Thoracic aorta (tissue), 2 donors: ENCODE measurements at places on chromosomes 6 and 20. TPM values are rescaled to one million over a fixed set of nuclear protein-coding genes. Genes with fewer than 3 reads are reported as not detected.

DNA sequence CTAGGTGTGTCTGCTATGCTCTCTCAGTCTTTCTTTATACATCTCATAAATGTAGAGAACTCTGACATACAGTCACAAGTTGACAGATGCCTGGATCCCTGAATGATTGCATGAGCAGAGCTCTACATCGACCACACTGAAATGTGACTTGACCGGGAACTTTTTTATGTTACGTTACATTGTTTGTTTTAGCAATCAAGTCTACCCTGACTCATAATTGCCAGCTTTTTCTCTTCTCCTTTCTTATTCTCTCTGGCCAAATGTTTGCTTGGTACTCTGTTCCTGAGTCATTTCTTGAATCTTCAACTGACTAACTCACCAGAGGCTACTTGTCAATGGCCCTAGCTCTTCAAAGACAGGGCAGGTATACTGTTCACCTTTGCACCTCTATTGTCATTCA lies 213.6 kb upstream of the DTNBP1 start:
- no peak for DNase-seq

DNA sequence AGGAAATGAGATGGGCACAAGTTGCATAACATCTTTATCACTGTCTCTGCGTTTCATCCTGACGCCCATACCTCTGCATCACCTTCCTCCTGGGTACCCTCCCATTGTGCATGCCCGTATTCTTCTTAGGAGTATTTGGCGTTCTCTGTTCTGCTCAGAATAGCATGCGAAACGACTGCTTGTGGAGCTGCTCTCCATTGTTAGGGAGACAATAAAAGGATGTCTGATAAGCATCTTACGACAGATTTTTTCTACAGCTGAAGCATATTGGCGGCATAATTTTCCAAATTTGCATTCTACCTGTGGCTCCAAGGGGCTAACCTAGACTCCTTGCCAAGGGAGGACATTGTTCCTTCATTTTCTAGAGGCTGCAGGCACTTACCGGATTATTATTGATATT lies 118.6 kb downstream of the EDN1 start:
- no peak for DNase-seq

- DNase-seq = no peak
Observed at GRCh38 chr6:53686355-53686940, 20.9 kb upstream of the KLHL31 start.

GRCh38 chr20:35306931-35307517 lies 14.8 kb upstream of the FAM83C start:
- DNase-seq = no peak

DNA sequence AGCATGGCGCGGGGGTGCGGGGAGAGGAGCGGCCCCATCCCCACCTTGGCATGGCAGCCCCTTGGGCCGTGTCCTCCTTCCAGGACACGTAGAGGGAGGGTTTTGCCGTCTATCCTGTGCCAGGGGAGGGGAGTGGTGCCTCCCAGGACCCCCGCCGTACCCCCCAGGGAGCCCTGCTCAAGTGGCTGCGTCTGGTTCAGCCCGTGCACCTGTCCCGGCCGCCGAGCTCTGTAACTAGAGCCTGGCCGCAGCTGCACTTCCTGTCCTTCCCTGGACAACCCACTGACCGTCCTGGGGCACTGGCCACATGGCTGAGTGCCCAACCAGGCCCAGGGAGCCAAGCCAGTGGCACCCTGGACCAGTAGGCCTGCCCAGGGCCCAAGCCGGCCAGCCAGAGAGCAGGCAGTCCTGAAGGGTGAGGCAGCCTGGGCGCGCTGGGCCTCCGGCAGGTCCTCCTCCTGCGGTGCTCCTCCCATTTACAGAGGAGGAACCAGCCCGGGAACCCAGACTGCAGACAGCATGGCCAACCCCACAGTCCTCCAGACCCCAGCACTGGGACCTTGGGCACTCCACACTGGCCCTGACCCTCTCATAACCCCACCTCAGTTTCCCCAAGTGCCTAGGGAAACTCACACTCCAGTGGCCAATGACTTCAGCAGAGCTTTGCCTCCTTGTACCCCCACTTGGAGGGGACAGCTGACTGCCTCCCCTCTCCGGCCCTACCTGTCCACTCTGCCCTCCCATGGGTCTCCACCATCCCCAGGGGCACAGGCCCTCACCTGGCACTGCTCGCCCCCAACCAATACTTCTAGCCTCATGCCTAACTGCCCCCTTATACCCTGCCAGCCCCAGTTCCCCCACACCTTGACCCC lies 8.7 kb downstream of the LAMA5 start:
- no peak for DNase-seq

- DNase-seq = no peak
Observed at GRCh38 chr6:34671367-34671766, 25.2 kb downstream of the ILRUN start.

DNA sequence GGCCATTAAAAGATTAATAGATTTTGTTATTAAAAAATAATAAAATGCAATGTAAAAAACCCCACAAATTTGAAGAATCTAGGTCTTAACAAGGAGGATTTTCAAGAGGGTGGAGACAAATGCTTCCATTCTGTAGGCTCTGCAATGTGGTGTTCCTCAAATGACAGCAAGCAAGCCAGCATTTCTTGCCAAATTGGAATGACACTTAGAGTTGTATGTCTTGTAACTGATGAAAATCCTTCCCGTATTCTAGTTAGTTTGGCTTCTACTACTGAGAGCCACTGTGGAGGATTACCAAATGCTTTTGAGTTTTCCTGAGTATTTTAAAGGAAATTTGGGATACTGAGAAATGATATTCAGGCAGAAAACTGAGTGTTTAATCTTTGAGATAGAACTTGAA lies 1225.5 kb upstream of the CITED2 start:
- no peak for DNase-seq

- DNase-seq = no peak
Observed at GRCh38 chr6:117309069-117309468, 43.7 kb downstream of the VGLL2 start.

DNA sequence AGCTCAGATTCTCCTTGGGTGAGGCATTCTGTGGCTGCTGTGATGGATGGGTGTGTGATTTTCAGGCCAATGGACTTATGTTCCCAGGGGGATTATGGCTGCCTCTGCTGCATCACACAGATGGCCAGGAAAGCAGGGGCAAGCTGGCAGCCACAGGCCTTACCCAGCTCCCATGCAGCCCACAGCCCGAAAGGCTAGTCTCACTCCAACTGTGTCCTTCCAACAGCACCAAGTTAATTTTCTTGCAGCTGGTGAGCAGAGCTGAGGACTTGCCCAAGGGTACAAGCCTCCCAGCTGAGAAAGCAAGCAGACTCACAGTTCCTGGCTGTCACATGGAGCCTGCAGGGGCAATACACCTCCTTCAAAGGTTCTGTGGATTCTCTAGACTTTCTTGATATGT lies 155.2 kb upstream of the KHDRBS2 start:
- DNase-seq = no peak

DNA sequence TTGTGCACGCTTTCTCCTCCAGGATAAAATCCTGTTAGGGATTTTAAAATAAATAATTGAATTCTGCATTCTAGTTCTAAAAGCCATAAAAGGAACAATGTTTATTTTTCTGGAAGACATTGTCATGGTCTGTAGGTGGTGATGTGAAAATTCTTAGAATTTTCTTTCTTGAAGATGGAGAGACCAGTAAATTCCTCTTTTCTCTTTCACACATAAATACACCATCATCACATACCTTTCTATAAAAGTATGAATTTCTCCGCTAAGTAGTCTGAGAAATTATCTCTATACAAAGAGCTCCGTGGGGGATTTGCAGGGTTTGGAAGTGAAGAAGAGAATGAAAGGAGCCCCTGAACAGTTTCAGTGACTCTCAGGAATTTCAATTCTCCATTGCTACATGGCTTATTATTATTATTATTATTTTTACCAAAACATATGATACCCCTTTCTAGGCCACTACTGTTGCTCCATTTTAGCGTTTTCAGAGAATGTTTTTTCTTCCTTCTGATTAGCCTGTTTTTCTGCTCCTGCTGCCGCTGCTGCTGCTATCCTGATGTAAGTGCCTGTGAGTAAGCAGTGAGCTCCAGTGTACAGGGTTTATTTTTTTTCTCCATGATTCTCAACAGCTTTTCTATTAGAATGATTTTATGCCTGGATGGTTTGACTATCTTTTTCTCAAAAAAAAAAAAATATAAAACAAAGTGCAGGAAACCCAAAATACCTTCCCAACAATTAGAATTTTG lies 145.8 kb downstream of the SAMD5 start:
- no peak for DNase-seq

DNA sequence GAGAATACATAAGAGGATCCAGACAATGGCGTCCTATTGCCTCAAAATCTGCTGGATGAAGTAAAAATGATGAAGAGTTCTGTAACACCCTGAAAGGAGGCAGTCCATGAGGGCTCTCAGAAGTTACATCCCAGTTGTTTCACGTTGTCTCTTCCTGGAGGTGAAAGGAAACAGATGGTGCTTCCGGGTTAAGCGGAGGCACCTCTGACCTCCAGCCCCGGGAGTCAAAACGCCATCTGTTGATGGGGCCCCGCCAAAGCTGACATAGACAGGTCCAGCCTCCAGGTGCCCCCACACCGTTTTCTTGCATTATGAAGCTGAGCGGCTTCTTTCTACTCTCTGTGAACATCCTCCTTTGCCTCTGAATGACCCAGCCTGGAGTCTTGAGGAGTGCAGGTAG lies 9.5 kb downstream of the SEMG2 start:
- no peak for DNase-seq

GRCh38 chr6:61909486-61909885 lies 376.5 kb downstream of the KHDRBS2 start:
- no peak for DNase-seq

- no peak for DNase-seq
Observed at GRCh38 chr6:28167068-28167467, 25.4 kb downstream of the ZKSCAN8 start.

GRCh38 chr20:49508435-49509199 lies 26.1 kb upstream of the KCNB1 start:
- DNase-seq = no peak

DNA sequence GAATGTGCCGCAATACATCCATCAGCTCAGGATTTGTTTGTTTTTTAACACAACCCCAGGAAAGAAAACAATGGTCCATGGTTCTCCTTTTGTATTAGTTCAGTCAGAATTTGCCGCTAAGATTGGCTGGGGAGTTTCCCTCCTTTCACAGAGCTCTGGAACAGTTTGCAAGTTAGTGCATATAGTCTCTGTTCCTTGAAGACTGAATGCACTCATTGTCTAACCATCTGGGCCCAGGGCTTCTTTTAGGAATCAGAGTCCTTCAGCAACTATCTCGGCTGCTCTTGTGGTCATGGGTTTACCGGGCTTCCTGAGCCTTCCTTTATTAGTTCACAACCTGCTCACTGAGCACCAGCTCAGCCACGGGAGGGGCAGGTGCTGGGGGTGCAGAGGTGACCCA lies 121.3 kb downstream of the SLC23A2 start:
- no peak for DNase-seq

DNA sequence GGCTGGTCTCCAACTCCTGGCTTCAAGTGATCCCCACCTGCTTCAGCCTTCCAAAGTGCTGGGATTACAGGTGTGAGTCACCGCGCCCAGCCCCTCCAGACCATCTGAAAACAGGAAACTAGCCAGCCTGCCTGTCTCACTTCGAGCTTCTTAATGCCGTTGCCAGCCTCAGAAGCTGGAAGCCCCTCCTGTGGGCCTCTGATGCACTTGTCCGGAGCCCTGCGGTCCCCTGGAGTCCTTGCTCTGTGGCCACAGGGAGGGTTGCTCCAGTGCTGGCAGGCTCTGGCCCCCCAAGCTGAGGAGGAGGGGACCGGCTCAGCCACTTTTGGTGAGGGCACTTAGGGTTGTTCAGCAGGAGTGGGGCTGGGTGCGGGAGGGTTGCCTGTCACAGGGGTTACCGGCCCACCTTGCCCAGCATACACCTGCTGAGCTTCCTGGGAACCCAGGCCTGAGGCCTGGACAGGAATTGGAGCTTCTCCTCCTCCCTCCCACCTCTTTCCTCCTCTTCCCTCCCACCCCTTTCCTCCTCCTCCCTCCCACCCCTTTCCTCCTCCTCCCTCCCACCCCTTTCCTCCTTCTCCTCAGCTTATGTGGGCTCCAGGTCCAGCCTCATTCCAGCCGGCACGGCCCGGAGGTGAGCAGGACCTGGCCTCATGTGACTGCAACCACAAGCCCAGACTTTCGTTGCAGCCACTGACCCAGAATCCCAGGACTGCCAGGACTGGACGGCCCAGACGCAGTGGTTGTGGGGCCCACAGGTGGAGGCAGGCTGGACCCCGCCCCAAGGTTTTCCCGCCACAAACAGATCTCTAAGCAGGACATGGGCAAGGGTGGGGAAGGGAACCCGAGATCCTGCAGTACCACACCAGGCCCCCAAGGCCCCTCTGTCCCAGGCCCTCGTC lies 9.4 kb upstream of the BIRC7 start:
- no peak for DNase-seq

DNA sequence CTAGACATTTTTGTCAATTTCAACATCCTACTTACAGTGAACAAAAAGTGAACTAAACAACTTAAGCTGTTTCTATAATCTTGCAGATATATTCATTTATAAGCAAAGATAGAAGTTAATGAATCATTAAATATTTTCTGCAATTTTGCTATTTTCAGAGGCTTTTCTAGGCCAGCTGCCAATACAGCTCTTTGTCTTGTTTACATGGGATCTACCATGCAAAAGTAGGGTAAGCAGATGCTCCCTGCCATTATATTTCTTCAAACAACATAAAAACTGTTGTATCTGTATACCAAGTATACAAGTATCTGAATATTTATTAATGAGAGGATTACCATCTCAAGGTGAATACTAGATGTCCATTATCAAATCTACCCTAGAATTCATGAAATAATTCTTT lies 15.4 kb downstream of the PNISR start:
- DNase-seq = no peak

- no peak for DNase-seq
Observed at GRCh38 chr20:45432294-45432693, 16.4 kb downstream of the PIGT start.

DNA sequence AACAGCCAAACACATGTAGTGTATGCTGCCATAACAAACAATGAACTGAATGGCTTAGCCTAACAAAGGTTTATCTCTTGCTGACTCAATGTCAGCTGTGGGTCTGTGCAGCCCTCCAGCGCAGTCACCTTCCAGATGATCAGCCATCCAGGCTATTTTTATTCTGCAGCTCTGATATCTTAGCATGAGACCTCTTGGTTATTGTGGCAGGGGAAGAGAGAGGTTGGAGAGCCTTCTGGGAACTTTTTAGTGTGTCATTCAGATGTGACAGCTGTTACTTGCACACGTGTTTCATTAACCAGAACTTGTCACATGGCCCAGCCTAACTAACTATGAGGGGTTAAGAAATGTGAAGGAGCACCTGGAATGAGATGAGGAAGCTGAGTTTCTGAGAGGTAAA lies 202.5 kb downstream of the DHX35 start:
- no peak for DNase-seq

- no peak for DNase-seq
Observed at GRCh38 chr20:13857961-13858360, 73.1 kb downstream of the NDUFAF5 start.

GRCh38 chr6:45775026-45775697 lies 240.5 kb downstream of the CLIC5 start:
- DNase-seq = no peak

The SDHAF4 gene
- total RNA-seq = not detected

The CST7 gene
- total RNA-seq = 10.9 TPM

The THEMIS gene
- 1.9 TPM for total RNA-seq

The ADTRP gene
- total RNA-seq = not detected

The DEFB125 gene
- total RNA-seq = not detected

The C6orf163 gene
- total RNA-seq = 4.7 TPM

The RIPOR2 gene
- total RNA-seq = 9.9 TPM

The MOXD1 gene
- total RNA-seq = 0.56 TPM

The TREML1 gene
- total RNA-seq = 3.9 TPM

The PLG gene
- total RNA-seq = not detected

The TFAP2A gene
- not detected for total RNA-seq
